Fibroblast of lung (primary cell): ENCODE measurements at places on chromosomes 5 and 9. TPM values are rescaled to one million over a fixed set of nuclear protein-coding genes. Genes with fewer than 3 reads are reported as not detected.

PHF24 gene
- total RNA-seq: under 0.01 and 0.17 TPM in 2 replicates

LCN15 gene
- total RNA-seq: not detected in 2 replicates

PRSS3 gene
- 0.26 and 0.33 TPM in 2 replicates for total RNA-seq

TMEM252 gene
- not detected in 2 replicates for total RNA-seq

C7 gene
- under 0.01 and 11.6 TPM in 2 replicates for total RNA-seq

TERT gene
- not detected in 2 replicates for total RNA-seq

PCDH12 gene
- under 0.01 TPM in 1 of 2 replicates, not detected in the other for total RNA-seq
